ENCODE measurements at places on chromosomes 6 and 20.

DNA sequence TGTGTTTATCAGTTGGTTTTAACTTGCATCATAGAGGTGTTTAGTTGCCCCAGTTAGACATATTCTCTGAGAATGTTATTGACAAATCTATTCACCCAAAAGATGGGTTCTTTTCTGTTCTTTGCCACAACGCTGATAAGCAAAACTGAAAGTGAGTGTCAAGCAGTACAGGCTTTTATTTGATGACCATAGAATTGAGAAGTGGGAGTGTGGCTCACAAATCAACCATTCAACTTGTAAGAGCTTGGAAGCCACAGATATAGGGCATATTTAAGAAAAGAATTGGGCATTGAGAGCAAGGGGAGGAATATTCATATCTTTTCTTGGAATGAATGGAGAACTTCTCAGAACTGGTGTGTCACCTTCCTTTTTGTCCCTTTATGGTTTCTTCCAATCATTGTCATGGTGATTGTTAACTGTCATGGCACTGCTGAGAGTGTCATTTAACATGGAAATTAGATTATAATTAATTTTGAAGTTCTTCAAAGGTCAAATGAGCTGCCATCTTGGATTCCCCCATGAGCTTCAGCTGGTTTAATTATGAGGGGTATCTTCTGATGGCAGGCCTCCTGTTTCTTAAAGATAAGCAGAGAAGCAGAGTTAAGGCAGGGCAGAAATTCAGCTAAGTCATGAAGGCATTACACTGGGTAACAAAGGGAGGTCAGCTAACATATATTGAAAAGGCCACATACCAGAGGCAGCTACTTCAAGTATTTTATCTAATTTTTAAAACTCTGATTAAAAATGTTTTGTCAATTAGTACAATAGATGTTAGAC is 254.0 kb upstream of the HTR1E start:
- no peak for DNase-seq

DNA sequence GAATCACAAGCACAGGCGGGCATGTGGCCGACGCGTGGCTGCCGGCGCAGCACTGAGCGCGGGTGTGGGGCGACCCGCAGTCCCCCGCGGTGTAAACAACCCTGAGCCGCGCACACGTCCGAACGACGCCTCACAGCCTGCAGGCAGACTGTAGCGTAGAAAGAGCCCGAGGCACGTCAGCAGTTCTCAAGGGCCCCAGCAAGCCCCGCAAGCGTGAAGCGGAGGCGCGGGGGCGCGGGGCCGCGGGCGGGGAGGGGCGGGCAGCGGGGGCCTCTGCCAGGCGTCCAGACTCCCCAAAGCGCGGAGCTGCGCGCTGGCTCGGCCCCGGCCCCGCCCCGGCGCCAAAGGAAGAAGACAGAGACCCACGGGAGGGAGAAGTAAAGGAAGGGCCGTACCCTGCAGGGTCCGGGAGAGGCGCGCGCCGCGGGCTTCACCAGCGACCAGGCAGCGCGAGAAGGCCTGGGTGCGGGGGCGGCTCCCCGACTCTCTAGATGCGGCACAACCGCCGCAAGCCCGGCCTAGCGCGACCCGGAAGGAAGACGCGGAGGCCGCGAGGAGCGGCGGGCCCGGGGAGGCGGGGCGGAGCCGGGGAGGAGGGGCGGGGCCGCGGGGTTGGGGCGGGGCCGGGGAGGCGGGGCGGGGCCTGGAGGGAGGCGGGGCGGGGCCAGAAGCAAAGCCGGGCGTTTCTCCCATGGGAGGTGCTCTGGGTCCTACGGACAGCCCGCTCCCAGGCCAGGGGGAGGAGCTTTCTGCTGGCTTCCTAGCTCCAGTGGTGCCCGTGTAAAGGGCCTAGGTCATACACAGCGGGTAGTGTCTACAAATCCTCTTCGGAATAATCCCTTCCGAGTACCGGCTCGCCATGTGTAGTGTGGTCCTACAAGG is at the start of gene FBXL4:
TSS of gene FBXL4 (minus strand) at position 536 of the 882 bp plus-strand sequence. CDS start 20,958 bp downstream, outside the sequence.
- DNase-seq: peak; percentile 72

- no peak for DNase-seq
Measured at GRCh38 chr6:112923940-112924587, 576.9 kb downstream of the RFPL4B start.

DNA sequence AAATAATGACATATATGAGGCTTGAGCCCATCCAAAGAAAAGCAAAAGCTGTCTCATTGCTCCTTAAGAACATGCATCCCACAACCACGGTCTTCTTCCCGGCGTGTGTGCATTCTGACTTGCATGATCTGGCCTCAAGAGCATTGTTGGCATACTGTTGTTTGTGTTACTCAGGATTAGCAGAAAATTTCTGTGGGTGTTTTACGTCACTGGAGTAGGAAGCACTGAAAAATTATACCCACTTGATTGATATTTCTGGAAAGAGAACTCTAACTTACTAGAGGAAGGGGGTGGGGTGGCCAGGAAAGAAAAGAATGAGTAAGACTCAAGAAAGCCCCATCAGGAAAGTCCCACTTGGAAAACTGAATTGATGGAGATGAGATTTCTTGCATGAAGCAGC is 326.2 kb upstream of the PRDM1 start:
- no peak for DNase-seq

DNA sequence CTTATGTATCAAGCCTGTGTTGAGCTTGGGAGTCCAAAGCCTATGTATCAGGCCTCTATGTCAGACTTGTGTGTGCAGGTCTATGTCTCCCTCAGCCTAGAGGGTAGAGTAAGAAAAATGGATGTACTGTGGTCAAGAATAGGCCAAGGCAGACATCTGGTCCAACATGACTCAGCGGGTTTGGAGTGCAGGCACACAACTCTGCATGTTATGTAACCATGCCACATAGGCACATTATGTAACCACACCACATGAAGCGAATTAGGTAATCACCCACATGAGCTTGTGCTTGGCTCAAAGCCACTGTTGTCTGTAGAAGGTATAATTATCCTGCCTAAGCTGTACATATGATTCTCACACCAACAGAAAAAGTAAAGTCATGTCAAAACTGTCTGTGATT is 1190.5 kb upstream of the EYS start:
- DNase-seq: no peak

DNA sequence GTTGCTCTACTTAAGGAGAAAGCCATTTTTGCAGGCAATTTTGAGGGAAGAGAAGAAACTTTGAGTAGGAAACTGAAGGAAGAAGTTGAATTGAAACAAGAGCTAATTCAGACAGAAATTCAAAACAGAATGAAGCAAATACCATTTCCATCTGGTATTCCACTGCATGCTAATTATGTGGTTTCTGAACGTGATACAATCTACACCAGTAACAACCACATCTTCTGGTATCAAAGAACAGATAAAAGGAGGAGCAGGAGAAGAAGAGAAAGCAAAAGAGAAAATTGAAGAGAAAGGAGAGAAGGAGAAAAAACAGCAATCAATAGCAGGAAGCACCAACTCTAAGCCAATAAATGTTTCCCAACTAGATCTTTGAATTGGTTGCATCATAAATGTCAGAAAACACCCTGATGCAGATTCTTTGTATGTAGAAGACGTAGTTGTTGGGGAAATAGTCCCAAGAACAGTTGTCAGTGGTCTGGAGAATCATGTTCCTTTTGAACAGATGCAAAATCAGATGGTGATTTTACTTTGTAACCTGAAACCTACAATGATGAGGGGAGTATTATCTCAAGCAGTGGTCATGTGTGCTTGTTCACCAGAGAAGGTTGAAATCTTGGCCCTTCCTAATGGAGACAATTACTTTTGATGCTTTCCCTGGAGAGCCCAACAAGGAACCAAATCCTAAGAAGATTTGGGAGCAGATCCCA is 132.4 kb downstream of the MACROD2 start:
- DNase-seq: no peak

DNA sequence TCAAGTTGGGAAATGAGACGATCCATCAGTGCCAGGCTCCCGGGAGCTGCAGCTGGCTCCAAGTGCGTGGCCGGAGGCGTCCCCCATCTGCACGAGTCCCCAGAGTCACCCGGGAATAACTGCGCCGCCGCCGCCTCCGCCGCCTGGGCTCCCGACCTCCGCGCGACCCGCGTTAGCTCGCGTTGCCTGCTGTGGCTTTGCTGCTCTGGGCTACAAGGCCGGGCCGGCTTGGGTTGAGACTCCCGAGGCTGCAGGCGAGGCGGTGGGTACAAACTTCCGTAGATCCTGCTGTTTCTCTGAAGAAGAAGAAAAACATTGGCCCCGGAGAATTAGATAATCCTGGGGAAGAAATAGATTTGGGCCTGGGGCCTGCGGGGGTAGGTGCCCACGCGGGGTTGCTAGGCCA is 7.4 kb upstream of the LAMP5 start:
- no peak for DNase-seq

DNA sequence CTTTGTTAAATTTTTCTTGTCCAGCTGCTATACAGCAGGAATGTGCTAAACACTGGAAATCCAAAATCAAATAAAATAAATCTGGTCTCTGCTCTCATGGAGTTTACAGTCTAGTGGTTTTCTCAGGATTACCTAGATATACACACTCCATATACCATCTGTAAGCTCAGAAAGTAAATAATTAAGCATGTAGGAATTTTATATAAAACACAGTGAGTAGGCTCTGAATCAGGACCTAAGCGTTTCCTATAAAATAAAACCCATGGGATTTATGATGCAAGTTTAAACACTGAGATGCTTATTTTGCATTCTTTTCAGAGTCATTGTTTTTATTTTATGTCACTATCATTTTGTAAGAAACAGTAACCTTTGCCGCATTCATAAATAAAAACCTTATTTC is 29.7 kb upstream of the UFL1 start:
- DNase-seq: no peak

DNA sequence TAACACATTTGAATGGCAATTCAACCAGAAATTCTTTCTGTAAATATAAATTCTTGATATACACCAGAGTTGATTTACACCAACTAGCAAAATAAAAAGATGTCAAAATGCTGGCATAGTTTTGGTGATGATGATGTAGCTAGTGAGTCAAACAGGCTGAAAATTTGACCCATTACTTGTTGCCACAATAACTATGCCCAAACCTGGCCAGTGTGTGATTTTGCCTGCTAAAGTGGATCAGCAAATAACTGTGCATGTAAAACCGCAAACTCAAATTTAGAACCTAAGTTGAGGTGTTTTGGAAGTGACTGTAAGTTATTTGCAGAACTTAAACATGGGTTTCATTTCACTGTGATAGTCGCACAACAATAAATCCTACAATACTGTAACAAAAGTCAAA is 125.9 kb downstream of the KIF6 start:
- DNase-seq: no peak

- DNase-seq: no peak
Measured at GRCh38 chr6:122511193-122511924, 39.8 kb upstream of the SERINC1 start.

Data from T-cell (primary cell).